ENCODE measurements at places on chromosomes 3 and 15. TPM values are rescaled to one million over a fixed set of nuclear protein-coding genes. Genes with fewer than 3 reads are reported as not detected.

- no peak for DNase-seq
Observed at GRCh38 chr15:86623236-86623635, 543.6 kb downstream of the AGBL1 start.

- DNase-seq = no peak
Observed at GRCh38 chr3:155080692-155081091, 573 bp downstream of the MME start.

GRCh38 chr3:153431076-153431475 lies 269.1 kb downstream of the RAP2B start:
- DNase-seq = no peak

MFAP1 gene
- 20.3 TPM for total RNA-seq

- DNase-seq = no peak
Observed at GRCh38 chr15:76998663-76999285, 3.8 kb downstream of the PSTPIP1 start.

DNA sequence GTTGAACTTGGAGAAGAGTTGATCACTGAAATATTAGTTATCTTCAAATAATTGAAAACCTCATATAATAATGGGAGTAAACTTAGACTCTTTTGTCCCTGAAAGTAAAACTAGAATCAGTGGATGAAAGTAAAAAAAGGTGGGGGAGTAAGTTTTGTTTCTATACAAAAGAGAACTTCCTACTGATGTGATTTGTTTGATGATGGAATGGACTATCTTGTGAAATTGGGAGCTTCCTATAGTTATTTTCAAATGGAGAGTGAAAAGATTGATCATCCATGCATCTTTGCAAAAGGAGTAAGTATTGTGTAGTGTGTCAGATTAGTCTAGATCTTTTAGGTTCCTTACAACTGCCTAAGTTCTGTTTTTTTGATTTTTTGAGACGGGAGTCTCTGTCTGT lies 28.4 kb downstream of the SPRED1 start:
- no peak for DNase-seq

DNA sequence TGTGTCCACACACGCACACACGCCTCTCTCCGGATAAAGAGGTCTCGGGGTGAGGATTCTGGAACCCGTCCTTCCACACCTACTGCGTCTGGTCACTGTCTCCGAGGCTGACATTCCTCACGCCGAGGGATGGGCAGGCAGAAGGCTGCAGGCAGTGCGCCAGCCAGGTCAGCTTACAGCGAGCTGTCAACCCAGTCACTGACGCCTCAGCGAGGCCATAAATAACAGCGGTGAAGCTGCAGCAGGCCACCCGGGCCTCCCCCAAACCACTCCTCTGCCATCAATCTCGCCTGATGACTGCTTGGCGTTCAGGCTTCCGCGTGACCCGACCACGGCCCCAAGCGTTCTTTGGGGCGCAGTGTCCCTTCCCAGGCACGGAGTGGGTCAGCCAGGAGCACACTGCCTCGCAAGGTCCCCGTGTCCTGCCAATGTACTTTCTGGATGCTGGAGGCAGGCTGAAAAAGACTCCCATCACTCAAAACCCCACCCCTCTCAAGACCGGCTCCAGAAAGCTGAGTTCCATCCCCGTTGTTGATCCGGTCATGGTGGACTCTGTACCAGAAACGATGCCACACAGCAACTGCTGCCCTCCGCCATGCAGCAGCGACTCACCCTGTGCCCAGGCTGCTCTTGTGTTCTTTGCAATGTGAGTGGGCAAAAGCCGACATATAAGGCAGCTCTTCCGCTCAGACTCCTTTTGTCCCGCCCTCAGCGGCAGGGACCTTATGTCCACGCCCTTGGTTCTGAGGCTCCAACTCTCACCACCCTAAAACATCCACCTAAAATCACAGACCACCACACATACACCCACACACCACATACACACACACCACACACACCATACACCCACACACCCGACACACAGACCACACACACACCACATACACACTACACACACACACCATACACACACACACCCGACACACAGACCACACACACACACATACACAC lies 27.1 kb downstream of the CPN2 start:
- DNase-seq = no peak

DNA sequence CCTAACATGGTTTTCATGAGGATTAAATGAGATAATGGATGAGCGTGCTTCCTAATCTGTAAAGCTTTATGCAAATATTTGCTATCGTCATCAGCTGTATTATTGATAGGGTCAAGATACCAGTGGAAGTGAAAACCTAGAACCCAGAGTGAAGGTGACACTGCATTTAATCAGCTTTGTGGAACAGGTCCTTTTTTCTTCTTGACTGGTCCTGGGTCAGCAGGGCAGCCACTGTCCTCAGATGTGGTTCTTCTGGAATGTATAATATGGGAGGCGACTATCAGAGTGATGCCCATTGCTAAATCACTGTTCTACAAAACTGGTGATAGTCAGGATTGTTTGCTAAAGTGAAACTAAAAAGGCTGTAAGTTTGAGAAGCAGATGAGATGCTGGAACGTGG lies 41.4 kb downstream of the SORD start:
- DNase-seq = no peak

GRCh38 chr15:79066391-79067071 lies 24.0 kb downstream of the RASGRF1 start:
- DNase-seq = no peak

DTX3L gene
- total RNA-seq = 10.6 TPM

GRCh38 chr15:101499863-101500713 lies 10.6 kb upstream of the PCSK6 start:
- DNase-seq = no peak

DNA sequence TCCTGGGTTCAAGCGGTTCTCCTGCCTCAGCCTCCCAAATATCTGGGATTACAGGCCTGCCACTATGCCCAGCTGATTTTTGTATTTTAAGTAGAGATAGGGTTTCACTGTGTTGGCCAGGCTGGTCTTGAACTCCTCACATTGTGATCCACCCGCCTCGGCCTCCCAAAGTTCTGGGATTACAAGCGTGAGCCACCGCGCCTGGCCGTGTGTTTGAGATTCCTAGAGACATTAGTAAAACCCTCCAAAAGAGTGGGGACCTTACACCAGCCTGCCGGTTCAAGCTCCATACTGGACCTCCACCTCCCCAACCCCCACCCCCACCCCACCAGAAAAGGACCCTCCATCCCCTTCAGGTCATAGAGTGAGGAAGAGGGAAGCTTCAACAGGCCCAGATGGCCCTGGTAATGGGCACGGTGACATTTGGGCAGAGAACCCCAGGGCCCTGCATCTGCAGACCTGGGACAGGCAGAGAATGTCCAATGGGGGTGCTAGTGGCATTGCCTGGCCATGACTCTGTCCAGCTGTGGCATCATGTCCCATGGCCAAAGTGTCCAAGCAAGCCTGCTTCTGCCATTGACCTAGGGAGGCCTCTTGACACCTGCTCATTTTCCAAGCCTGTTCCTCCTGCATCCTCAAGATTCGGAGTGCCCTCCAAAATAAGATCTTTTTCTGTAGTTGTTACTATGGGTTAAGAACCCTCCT lies 108.9 kb upstream of the KLF13 start:
- no peak for DNase-seq

- DNase-seq = no peak
Observed at GRCh38 chr3:166123576-166123975, 286.4 kb upstream of the BCHE start.

GRCh38 chr3:19506171-19506570 lies 357.9 kb downstream of the KCNH8 start:
- no peak for DNase-seq

DNA sequence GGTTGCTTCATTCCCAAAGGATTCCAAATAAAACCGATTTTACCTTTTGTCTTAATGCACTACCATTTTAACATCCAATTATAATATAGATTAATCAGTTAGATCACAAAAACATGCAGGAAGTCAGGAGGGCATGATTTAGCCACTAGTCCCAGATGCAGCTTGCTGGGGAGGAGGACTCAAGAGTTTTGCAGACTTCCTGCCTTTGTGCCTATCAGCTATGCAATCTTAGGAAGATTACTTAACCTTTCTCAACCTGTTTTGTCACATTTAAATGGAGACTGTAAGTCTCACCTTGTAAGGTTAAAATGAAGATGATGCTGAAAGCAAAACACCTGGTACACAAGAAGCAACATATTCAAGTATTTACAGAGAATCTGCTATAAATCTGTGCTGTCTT lies 242.4 kb upstream of the GOLIM4 start:
- no peak for DNase-seq

PRTG gene
- 1.5 TPM for total RNA-seq

DNA sequence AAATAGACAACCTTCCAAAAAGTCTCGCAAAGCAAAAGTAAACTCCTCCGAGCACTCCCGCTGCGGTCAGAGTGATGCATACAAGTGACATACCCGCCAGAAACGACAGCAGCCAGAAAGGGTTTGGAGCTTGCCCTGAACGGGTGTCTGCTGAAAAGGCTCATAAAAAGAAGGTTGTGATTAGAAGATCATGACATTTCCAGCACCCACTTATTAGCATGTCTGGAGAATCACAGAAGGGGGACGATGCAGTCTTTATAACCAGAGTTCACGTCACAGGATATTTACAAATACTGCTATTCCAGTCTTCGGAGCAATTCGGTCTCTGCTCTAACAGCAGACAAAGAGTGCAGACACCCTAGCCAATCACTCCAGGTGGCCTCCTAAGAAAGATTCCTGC lies 59.1 kb upstream of the FRMD4B start:
- no peak for DNase-seq

PIERCE2 gene
- 1.5 TPM for total RNA-seq

ZNF660 gene
- 4.1 TPM for total RNA-seq

KNG1 gene
- not detected for total RNA-seq

DNA sequence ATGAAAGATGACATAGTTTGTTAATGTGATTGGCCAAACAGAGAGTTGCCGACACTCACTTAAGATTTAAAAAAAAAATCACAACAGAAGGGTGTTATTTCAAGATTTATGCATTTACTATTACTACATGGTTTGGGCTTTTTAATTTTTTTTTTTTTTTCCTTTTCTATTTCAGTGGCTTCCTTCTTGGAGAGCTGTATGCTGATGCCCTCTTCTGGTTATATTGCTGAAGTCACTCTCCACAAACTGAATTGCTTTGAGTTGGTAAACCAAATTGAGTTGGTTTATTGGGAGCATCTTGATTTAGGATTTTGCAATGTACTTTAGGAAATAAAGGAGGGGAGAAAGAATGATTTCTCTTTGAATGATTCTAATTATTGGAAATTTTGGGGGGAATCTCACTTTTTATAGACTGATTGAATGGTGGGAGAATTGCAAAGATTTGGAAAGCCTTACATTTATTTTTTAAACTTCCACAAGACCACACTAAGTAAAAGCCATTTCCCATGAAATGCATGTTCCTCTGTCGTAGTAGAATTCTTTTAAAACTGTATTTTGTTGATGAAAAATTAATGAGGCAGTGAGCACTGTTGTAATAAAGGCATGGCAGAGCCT lies 186.6 kb upstream of the FEZF2 start:
- DNase-seq = no peak

- DNase-seq = no peak
Observed at GRCh38 chr3:73542136-73542535, 82.6 kb downstream of the PDZRN3 start.

DNA sequence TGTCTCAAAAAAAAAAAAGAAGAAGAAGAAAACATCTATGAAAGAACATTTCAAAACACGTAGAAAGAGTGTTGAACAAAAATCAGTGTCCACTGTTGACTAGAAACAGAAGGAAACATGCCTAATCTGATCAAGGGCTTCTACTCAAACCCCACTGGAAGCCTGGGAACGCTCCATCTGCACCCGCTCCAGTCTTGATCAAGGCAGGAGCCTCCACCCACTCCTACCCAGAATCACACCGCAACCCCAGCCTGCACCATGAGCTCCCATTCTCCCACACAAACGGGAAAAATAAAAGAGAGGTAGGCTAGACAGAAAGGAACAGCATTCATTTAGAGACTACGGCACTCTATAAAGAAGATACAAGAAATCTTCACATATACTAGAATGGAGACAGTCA lies 40.9 kb upstream of the OCA2 start:
- no peak for DNase-seq

DNA sequence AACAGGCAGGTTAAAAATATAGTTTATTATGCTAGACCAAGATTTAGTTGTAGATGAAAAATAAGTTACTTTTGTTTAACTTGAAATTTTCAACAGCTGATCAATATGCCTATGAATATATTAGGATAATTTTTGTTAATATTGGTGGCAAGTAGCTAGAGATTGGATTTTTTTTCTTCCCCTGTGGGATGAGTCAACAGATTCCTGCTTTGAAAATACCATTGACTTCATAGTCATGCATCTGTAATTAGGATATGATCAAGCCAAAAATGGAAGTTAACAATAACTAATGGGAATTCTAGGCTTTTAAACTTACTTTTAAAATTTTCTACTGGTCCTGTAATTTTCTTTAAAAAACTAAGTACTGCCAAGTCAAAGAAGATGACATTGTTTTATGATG lies 211.7 kb downstream of the ZIC1 start:
- no peak for DNase-seq

GRCh38 chr3:133998691-133999241 lies 31.0 kb downstream of the SLCO2A1 start:
- no peak for DNase-seq

DNA sequence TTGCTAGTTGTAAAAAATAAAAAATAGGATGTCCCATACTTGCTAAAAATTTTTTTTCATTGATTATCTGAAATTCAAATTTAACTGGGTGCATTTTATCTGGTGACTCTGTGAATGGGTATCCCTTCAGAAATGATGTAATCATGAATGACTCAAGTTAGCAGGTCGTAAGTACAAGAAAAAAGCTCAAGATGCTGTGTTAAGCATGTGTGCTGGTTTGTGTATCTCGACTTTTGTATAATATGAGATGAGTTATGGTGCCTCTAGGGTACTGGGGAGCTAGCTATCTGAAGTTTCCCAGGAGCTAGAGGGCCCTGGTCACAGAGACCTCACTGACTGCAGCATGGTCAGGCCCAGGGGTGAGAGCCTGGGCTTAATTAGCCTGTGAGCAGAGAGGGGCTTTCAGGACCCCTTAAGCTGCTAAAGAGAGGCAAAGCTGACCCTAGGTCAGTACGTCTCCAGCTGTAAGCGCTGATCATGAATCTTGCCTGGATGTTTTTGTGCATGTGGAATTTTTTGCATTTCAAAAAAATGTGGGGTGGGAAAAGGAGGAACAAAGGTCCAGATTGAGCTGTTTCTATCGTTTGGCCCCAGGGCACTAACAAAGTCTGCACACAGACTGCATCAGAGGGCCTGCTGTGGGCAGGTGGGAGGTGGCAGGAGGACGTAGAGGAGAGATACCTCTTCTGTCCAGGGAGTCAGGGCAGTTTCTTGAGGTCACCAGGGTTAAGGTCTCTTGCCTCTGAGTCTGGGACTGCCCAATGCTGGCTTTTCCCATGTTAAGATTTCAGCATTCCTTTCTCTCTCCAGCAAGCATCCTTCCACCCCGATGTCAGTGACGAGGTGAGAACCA lies 233.2 kb upstream of the TPM1 start:
- no peak for DNase-seq
